ENCODE measurements at places on chromosomes 16 and 17.
A peak's percentile ranks its signal among the peaks of the same experiment; 100 is the strongest.

DNA sequence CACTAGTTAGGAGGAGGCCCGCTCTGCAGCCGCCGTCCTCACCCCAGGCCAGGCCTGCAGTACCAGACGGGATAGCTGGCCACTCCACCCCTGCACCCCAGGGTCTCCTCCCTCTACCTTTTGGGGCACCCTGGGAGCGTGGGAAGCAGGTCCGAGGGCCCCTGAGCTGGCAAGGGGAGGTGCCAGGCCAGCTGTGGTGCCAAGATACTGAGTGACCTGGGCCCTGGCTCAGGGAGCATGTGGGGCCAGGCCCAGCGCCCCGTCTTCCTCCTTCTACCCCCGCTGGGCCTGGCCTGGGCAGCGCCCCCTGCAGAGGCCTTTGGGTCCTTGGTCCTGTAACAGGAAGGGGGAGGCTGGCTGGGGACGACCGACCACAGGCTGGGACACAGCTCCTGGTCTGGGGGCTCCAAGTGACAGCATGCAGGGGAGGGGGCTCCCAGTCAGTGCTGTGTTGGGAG is 13.0 kb downstream of the PAM16 start:
- no peak for DNase-seq

DNA sequence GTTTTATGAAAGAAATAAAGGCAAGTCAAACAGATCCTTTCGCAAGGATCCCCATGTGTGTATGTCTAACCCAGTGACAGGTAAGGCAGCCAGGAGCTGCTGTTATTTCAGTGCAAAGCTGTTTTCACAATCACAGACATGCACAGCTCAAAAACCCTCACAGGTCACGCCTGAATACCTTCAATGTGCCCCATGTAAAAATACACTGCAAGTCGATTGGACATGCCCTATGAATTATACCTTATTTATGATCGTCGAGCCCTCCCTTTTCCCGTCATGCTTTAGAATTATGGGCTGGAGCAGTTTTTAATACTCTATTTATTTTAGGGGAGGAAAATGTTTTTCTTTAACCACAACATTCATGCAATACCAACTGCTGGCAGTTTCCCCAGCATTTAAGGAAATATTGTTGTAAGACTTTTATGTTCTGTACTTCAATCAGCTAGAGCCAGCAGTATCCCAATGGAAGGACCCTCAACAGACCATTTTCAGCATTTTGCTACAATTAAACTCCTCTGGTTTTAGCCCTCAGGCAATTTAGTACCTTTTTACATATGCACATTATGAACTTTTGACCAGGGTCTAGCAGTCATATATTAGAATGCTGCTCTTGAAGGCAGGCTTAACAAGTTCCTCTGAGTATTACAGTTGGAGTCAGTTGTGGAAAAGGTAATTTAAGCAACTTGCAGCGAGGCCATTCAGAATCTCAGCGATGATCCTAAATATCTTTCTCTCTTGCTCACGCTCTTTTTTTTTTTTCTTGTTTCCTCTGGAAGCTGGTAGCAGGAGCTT is 362.2 kb downstream of the WWOX start:
- no peak for DNase-seq

DNA sequence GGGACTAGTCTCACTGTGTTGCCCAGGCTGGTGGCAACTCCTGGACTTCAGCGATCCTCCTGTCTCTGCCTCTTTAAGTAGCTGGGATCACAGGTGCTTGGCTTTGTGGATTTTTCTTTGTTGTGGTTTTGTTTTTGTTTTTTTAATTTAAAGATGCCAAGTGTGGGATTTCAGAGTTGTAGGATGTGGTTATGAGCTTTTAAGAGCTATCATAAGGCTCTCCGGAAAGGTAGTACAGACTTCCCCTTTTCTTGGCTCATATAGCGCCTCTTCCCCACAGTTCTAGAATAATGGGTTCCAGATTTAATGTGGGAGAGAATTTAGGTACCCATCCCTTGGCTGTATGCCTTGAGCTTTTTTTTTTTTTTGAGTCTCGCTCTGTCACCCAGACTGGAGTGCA is 17.1 kb downstream of the AKAP1 start:
- DNase-seq = no peak

- DNase-seq = peak; percentile 49
Observed at GRCh38 chr17:35898283-35899070, 18.3 kb upstream of the CCL5 start.

DNA sequence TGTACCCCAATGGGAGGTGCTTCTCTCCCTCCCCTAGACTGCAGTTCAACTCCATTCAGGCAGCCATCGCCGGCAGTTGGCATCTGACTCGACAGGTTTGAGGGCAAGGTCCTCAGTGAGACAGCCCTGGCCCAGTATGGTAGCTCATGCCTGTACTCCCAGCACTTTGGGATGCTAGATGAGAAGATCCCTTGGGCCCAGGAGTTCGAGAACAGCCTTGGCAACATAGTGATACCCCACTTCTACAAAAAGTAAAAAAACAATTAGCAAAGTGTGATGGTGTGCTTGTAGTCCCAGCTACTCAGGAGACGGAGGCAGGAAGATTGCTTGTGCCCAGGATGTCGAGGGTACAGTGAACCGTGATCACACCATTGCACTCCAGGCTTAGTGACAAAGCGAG is 12.1 kb downstream of the VPS35L start:
- DNase-seq = no peak

DNA sequence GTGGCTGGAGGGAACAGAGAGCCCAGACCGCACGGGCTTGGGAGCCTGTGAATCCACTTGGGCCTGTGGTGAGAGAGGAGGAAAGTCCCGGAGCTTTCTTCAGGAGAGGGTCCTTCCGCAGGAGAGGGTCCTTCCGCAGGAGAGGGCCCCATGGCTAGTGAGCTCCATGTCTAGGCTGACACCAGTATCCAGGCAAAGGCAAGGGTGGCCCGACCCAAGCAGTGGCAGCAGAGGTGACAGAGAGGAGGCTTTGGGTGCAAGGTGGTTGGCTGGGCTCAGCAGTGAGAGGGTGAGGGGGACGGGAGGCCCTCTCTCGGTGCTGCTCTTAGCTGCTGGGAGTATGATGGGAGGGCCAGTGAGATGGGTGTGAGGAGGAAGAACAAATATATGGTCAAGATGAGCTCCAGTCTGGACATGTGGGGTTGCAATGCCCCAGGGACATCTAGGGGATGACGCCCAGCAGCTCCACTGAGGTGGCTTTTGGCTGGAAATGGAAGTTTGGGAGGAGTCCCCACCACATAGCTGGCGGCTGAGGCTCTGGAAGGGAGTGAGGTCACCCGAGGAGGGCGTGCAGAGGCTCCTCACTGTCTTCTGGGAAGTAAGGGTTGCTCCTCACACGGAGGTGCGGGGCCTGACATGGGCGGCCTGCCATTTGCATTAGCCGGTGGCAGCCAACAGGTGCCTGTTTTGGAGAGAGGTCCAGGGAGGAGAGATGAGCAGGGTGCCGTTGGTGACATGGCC is 2.3 kb upstream of the HSD3B7 start:
- no peak for DNase-seq

- DNase-seq = no peak
Observed at GRCh38 chr17:52158450-52159042, at the start of gene CA10. Gene CA10, minus strand, starts transcription at chr17:52158714.

GRCh38 chr17:66764506-66764905 is 70.4 kb upstream of the CACNG5 start:
- DNase-seq = no peak

DNA sequence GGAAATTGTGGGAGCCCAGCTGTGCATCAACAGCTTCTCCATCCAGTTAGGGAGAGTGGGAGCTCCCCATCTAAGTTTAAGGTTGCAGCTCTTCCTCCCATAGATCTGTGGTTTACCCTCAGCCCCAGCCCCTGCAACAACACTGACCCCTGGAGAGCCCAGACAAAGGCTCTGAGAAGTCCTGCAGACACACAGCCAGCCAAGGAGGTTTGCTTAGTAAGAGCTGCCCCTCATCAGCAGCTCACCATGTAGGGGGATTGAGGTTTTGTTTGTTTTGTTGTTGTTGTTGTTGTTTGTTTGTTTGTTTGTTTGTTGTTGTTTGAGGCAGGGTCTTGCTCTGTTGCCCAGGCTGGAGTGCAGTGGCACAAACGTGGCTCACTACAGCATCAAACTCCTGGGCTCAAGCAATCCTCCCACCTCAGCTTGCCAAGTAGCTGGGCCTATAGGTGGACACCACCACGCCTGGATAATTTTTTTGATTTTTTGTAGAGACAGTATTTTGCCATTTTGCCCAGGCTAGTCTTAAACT is 138.6 kb downstream of the CLEC16A start:
- DNase-seq = no peak

DNA sequence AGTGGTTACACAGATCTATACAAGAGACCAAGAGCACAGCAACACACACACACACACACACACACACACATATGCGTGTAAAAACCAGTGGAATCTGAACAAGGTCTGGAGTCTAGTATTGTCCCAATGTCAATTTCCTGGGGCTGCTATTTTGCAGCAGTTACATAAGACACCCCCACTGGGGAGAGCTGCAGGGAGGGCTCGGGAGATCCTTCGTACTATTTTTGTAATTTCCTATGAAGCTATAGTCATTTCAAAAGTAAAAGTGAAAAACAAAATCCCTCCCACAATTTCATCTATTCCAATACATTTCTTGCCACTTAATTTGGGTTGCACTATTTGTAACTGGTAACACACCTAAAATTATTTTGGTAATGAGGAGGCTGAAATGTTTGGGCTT is 68.5 kb downstream of the C16orf95 start:
- no peak for DNase-seq

DNA sequence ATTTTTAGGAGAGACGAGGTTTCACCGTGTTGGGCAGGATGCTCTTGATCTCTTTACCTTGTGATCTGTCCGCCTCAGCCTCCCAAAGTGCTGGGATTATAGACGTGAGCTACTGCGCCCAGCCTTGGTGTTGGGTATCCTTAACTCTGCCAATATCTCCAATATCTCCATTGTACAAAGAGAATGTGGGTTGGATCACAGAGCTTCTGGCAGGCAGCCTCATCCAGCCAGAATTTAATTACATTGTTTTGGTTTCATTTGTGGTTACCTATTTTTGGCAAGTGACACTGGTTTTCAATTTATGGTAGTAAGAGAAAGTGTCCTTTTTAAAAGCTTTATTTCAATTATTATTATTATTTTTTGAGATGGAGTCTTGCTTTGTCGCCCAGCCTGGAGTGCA is 14.0 kb upstream of the RFWD3 start:
- no peak for DNase-seq

GRCh38 chr16:58931436-58931835 is 197.3 kb upstream of the GOT2 start:
- no peak for DNase-seq

GRCh38 chr17:76695059-76695831 is 15.5 kb downstream of the MXRA7 start:
- DNase-seq = no peak

DNA sequence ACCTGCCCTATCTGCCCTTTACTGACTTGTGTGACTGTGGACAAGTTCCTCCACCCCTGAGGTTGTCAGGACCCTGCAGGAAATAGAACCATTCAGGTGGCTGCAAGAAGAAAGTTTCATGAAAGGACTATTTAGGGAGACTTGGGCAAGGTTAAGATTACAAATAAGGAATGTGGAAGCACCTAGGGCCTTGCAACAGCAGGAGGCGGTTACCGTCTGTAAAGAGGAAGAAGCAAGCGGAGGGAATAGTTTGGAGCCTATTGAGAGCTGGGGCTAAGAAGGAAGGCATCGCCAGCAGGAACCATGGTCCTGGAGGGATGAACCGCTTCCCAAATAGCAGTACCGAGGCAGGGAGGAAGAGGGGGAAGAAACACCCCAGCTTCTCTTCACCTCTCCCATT is 132.4 kb downstream of the PRKCB start:
- DNase-seq = no peak

DNA sequence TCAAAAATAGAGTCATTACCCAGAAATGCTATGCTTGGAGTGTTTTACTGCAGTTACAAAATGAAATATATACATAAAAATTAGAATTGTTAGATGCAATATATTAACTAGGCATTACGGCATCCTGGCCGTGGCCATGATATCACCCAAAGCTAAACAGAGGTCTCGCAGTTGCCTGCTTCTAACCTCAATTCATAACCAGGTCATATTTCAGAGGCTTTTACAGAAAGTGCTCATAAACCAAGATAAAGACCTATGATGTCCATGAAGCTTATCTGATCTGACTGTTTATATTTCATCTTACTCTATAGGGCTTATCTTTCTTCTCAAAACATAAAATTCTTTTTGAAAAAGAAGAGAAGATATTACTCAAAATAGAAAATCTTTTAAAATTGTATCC is 664.5 kb upstream of the SALL1 start:
- no peak for DNase-seq

GRCh38 chr17:19384723-19385391 is 2.1 kb downstream of the MFAP4 start:
- no peak for DNase-seq

GRCh38 chr17:47704736-47705135 is 10.8 kb downstream of the TBKBP1 start:
- DNase-seq = no peak

DNA sequence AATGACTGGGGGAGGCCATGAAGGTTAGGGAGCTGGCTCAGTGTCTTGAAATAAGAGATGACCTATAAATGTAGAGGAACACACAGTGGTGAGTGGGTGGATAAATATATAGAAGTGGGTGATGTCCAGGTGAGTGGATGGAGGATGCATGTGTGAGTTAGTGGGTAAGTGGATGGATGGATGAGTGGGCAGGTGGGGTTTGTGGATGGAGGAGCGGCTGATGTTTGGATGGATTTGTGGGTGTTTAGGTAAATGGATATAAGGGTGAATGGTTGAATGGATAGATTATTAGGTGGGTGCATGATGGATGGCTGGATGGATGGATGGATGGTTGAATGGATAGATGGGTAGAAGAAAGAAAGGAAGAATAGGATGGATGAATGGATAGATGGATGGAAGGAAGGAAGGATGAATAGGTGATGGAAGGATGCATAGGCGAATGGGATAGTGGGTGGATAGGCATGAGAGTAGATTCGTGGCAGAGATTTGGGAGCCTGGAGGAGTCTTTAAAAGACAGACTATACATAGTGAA is 19.1 kb upstream of the TAC4 start:
- DNase-seq = no peak

GRCh38 chr17:41101586-41102259 is at the start of gene KRTAP4-16:
Gene KRTAP4-16, minus strand, starts transcription at chr17:41102209. Its CDS starts 0 bp downstream, at chr17:41102209.
- no peak for DNase-seq
